ENCODE measurements at places on chromosomes 6 and 20.

DNA sequence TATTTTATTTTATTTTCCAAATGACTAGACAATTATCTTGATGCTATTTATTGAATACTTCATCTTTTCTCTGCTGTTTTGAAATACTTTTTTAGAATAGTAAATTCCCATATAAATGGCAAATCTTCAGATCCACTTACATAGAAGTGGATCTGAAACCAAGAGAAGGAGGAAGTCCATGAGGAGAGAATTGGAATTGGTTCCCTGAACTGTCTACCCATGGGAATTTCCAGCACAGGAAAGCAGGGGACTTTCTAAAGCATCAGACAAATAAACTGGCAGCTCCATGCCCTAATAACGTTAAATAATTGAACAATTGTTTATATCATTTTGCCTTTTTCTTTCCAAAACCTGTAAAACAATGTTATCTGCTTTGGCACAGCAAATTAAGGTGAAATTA, 47.1 kb upstream of the PNRC1 start:
- no peak for DNase-seq

DNA sequence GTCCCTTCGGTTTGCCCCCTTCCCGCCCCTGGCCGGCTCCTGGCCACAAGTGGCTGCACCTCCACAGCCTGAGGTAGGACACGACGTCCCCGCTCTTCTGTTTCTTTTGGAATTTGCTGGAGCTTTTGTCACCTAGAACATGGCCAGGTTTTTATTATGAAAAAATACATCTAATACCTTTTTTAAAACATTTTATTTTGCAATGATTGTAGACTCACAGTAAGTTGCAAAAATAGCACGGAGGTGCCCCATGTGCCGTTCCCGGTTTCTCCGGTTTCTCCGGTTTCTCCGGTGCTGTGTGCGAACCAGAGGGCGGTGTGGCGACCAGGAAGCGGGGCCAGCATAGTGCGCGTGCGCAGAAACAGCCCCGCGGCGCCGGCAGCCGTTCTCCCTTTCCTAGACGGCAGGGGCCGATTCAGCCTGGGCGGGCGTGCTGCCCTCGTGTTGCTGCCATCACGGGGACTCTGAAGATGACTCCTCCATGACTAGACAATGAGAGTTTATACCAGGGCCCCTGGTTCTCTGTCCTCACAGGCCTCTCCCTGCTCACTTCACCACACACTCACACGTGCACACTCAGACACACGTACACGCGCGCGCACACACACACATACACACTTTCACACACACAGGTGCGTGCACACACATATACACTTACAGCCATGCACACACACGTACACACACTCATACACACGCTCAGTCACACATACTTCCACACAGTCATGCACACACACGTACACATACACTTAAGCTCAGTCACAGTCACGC, 102.1 kb downstream of the TMEM242 start:
- peak; percentile 94 for DNase-seq

DNA sequence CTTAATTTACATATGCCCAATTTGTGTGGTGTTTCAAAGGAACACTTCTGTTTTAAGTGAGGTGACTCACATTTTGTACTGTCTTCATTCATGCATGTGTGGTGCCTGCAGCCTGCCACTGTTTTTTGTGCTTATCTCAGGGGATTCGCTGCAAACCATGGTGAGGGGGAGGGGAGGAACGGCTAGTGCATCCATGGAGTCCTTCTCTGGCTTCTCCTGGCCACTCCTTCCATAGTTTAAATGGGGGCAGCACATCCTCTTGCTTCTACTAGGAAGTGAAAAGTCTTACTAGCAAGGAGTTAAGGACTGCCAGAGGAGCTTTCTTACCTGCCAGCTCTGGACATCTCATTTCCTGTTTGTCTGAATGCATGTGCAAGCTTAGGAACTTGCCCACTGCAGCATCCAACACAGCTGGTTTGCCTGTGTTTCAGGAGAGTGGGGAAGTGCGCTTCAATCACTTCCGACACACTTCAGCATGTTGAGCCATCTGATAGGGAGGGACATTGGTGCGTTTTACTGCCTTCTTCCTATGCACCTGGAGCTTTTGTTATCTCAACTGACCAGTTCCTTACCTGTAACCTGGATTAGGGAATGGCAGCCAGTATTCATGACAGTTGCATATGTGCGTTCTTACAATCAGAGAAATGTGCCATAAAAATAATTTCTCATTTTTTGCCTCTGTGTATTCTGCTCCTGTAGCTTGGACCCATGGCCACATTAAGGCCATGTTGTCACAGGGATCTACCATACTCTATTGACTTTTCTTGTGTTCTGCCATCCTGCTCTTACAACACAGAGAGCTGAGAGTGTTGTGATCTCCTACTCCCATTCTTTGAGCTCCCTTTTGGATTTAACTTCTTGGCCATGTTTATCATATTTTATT, 211.3 kb downstream of the ARID1B start:
- no peak for DNase-seq

DNA sequence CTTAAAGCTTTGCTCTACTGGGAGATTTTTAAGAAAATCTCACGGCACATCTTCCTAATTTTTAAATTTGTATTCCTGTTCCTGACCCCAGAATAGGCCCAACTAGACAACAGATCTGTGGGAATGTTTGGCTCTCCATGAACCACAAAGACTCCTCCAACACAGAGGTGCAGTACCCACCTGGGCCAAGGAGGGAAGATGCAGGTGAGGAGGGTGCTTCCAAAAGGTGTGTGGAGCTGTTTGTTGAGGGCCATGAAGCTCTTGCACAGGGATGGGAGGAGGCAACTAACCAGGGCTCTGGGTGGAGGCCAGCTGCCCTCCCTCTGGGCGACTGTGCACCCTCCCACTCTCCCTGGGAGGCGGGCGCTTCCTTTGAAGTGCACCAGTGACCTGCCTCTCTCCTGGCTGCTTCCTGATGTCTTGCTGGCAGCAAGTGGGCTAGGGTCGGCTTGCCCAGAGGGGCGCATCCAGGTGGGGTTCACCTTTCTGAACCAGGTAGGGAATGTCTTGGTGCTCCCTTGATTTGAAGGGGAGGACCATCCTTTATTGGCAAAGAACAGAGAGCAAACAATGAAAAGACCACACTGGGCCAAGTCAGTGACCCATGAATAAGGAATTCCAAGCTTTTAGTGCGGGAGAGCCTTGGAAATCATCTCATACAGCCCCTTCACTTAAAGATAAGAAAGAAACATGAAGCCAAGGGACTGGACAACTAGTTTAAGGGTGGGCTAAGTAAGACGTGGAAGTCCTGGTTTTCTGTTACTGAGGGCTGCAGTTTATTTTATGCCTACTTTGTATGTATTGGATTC, 76.0 kb downstream of the ANKRD6 start:
- DNase-seq: no peak

- DNase-seq: no peak
Measured at GRCh38 chr6:19734061-19734460, 103.1 kb upstream of the ID4 start.

DNA sequence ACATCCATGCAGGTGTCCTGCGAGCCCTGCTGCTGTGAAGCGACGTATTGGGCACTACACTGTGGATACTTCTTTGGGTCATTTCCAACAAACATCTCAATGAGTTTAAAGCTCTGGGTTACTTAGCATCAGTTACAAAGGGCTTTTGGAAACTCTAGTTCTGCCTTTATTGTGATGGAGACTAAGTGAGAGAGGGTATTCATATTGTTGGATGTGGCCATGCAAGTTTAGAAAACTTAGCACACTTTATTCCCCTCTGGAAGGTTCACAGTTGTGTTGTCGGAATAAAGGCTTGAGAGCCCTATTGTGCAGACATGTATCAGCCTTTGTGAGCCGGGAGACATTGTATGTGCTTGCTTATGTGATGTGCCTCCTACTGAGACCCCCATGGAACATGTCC, 22.1 kb downstream of the DUSP22 start:
- DNase-seq: no peak

- no peak for DNase-seq
Measured at GRCh38 chr20:17823409-17824144, 123.8 kb downstream of the BANF2 start.

- DNase-seq: no peak
Measured at GRCh38 chr20:53282217-53282955, 310.2 kb downstream of the TSHZ2 start.

GRCh38 chr6:137358273-137358672, 135.9 kb downstream of the OLIG3 start:
- DNase-seq: no peak

GRCh38 chr6:117393045-117393444, 32.7 kb downstream of the ROS1 start:
- no peak for DNase-seq

GRCh38 chr6:117481926-117482239, 591 bp upstream of the DCBLD1 start:
- DNase-seq: no peak

DNA sequence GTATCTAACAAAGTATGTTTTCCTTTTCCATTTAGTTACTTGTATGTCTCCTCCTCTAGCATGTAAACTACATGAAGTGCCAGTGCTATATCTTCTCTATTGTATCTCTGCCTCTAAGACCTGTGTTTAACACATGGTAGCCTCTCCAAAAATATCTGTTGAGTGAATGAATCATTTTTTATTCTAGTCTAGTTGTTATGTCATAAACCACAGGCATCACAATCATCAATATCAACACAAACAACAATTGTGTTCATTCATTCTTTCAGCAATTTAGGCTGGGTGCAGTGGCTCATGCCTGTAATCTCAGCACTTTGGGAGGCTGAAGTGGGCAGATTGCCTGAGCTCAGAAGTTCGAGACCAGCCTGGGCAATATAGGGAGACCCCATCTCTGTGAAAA, 111.6 kb upstream of the EYA4 start:
- DNase-seq: no peak

DNA sequence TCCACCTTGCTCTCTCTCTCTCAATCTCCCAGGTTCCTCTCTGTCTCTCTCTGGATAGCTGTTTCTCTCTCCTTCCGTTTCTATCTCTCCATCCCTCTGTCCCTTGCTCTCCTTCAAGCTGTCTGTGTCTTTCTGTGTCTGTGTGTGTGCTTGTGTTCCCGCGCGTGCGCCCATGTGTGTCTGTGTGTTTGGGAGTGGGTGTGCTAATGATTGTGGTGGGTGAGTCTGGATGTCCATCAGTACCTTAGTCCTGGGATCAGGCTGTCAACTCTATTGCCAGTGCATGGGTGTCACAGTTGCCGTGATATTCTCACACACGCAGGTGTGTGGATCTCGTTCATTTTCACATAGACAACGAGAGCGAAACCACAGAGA, 1380.6 kb upstream of the DEFB115 start:
- peak; percentile 63 for DNase-seq

- no peak for DNase-seq
Measured at GRCh38 chr6:168261234-168261633, 58.3 kb downstream of the DACT2 start.

- DNase-seq: no peak
Measured at GRCh38 chr6:105181981-105182515, 2.2 kb upstream of the POPDC3 start.

- no peak for DNase-seq
Measured at GRCh38 chr6:88111991-88112390, 54.2 kb downstream of the CNR1 start.

- no peak for DNase-seq
Measured at GRCh38 chr6:16058201-16058928, 70.5 kb upstream of the MYLIP start.

DNA sequence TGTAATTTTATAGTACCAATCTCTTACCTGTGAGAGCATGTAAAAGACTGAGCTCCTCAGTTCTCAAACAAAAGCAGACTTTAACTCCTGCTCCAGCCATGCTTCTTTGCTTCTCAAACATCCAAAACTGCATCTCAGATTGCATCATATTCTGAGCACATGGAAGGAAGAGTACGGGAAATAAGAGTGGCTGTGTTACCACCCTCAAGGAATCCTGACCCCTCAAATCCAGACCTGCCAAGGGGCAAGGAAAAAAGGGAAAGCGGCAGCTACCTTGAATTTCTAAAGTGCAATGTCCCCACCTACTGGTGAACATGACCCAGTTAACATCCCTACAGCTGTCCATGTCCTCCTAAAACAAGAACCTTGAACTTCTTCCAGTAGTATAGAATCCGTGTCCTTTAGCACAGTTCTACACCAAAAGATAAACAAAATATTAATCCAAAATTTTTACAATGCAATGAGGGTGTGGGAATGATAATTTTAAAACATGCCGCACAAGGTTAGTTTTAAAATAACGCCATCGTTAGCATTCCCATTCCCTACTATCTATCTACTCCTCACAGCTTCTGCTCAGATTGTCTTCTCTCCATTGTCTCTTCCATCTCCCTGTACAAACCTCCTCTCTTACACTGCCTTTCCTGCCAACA, 34.1 kb upstream of the HLA-DQB1 start:
- no peak for DNase-seq

DNA sequence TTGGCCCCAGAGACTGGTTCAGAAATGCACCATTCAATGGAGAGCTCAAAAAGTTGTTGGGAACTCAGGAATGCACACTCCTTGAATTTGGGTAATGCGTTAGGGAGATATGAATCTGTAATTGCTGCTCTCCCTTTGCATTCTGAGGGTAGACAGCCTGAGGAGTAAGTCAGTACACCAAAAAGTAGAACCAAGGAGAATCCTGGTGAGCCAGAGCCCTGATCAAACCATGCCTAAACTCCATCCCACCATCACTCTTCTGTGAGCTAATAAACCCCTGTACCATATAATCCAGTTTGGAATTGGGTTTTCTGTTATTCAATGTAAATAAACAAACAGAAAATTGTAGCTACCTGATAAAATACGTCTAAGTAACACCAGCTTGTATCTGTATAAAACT, 90.2 kb downstream of the KIF16B start:
- DNase-seq: no peak

DNA sequence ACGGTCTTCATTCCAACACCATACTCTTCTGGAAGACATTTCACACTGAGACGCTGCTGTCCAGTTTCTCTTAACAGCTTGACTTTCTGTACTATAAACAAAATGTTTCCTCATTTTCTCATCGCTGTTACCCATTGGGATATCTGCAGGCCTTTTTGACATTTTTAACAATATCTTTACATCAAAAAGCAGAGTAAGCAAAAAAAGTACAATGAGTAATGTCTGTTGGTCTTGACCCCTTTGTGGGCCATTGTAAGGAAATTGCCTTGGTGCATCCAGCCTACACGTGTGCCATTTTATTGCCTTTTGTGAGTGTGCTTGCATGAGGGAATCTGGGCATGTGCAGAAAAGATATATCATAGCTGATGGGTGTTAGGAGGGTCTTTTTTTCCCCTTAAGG, 129.1 kb upstream of the MANEA start:
- DNase-seq: no peak

DNA sequence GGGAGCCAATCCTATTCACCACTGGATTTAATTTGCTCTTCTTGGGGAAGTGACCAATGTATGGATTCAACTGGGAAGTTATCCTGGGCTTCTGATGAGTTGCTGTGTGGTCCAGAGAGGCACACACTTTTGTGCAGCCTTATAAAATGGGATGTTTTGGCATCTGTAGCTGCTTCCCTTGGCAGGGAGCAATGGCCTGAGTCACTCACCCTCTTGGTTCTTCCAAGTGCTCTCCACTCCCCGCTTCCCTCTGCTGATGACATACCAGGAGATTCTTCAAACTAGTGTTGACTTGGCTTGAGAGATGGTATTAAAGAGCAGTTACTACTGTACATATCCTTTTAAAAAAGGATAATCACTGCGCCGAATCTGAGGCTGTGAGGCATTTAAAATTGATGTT, 105.8 kb downstream of the JARID2 start:
- DNase-seq: no peak

GRCh38 chr20:8645326-8645725, 423.6 kb upstream of the PLCB4 start:
- DNase-seq: no peak

- DNase-seq: no peak
Measured at GRCh38 chr20:50594591-50595432, 84.6 kb downstream of the PTPN1 start.

Data from activated effector memory CD4-positive, alpha-beta T cell treated with anti-CD3 and anti-CD28 coated beads, Interleukin-2, amount 50 U/mL, for 16 hours (primary cell).